Psoas muscle (tissue), 8 donors: ENCODE measurements at places on chromosomes 12 and 14.

- DNase-seq = no peak
Observed at GRCh38 chr14:76057914-76058313, 72.4 kb downstream of the IFT43 start.

GRCh38 chr14:70245026-70245425, 56.3 kb upstream of the SLC8A3 start:
- no peak for DNase-seq

- no peak for DNase-seq
Observed at GRCh38 chr12:967641-968040, 18.1 kb upstream of the RAD52 start.

DNA sequence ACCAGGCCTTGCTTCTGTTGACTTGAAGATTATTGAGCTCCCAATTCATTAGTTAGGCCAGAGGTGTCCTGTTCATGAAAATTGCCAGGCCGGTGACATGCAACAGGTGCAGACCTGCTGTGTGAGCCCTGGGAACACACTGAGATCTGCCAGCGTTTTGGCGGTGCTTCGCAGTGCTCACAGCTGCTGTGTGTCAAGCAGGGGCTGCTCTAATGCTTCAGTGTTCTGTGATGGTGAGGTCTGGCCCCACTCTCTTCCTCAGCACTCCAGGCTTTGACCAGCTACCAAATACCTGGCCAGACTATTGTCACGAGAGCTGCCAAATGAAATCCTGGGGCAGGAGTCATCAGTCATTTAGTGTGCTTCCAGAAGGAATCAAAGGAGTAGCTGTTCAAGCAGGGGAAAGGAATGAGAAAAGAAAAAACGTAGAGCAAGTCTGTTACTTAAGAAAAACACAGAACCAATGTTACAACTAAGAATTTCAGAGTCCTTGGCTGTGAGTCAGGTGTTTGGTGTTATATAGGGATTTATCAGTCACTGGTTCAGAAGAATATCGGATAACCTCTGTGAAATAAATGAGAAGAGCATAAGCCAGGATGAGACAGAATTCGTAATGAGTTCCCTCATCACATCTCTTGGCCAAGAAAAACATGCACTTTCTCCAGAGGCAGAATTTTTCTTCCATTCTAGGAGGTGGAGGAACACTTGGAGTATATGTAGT, 150.8 kb downstream of the FBXL14 start:
- no peak for DNase-seq

- peak; percentile 17 for DNase-seq
Observed at GRCh38 chr14:50739186-50739585, 71.1 kb upstream of the SAV1 start.

DNA sequence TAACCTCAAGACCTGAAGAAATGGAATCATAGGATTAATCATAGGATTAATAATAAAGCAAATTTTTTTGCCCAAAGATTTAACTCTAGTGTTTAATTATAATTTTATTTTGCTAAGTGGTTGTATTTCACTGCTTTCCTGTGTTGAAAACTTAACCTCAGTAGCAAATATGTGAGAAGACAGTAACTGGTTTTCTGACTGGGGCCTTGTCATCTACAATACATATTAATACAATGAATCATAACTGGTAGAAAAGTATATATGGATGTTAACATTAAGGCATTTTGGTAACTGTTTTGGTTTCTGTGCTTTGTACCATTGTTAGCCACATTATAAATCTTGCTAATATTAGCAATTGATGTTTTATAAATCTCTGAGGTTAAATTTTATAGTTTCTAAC, 92.2 kb downstream of the ACSS3 start:
- no peak for DNase-seq

- DNase-seq = no peak
Observed at GRCh38 chr14:99190696-99191394, 81.2 kb downstream of the BCL11B start.

DNA sequence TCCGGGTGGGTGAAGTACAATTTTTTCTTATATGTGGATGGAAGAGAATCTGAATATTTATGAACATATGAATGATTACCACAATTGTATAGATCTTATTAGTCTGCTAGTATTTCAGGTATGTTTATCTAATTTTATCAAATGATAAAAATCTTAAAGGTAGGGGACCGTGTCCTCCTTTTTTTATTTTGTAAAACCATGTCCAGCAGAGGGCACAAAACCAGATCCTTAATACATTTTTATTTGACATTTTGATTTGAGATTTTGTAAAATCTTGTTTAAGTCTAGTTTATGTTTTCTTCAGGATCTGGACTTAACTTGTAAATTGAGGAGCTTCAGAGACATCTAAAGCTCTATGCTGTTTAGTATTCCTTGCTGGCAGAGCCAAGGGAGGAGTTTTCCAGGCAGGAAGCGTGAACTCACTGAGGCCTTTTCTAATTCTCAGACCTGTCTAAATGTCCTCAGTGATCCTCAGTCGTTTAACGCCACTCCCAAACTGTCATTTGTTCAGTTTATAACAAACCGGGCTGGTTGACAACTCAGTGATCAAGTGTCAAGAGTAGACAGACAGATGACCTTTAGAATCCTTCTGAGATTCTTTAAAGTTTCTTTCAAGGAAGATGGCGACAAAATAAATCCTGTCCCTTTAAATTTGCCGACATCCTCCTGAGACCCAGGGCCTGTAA, 263.9 kb downstream of the KTN1 start:
- DNase-seq = no peak

- DNase-seq = no peak
Observed at GRCh38 chr12:30884799-30885198, 41.7 kb upstream of the TSPAN11 start.

GRCh38 chr12:122937622-122938091, 28.6 kb downstream of the ABCB9 start:
- no peak for DNase-seq

DNA sequence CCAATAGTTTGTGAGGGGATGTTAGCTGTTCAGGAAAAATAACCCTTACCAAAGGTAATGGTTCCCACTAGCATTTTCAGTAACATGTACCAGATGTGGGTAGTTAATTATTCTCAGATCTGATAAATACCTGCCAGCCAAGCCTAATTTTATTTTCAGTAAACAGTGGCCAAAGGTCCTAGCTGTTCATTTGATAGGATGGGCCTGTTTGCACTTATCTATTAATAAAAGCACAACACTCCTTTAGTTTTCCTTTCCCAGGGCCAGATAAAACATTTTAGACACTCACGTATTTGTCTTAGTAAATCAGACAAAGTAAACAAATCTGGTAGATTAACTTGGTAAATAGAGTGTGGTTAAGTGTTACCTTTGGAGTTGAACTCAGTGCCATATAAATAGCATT, 345.1 kb downstream of the RAD51B start:
- no peak for DNase-seq

DNA sequence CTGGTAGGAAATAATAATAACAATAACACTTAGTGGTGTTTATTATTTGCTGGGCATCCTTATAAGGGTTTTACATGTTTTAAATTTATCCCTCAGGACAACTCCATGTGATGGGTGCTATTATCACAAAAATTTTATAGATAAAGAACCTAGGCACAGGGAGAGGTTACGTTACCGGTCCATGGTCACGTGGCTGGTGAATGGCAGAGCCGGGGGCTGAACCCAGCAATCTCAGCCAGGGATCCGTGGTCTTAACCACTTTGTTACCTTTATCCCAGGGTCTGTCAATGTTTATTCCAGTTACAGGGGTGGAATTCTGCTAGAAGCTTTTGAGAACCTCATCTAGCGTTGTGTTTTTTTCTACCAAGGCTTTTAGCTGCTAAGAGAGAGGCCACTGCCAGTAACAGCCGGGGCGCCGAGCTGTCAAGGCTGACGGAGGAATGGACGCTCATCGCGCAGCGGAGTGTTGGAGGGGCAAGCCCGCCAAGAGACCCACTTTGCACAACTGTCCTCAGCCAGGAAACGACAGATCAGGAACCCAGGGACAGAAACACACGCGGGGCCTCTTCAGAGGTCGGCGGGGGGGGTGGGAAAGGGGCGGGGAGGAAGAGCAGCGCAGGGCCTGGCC, 418 bp downstream of the AMN1 start:
- DNase-seq = no peak

DNA sequence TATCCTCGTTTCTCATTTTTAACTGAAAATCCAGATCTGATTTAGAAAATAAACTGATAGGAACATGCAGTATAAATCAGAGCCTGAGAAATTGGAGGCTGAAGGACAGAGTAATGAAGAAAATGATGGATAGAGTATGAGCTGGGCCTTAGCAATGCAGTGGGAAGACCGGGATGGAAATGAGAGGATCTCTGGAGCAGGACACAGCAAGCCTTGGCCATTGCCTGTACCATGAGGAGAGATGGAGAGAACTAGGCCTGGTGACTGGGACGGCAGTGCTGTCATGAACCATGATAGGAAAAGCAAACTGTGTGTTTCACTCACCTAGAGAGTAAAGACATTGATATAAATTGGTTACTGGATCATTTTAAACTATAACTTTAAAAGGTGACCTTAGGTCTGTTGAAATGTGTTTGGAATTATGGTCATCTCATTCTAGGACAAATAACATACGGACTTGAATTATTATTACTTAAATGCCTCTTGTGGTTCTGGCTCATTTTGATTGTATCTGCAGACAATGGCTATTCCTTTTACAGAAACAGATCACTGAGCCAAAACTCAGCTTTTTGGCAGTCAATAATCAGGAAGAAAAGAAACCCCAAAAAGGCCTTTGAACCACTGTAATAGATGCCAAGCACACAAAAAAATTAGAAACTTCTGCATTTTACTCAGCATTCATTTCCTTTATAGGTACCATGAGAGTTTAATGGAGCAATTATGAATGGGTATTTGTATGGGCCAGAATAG, 251.9 kb upstream of the PRKD1 start:
- no peak for DNase-seq

- no peak for DNase-seq
Observed at GRCh38 chr14:75461303-75461702, 33.5 kb downstream of the JDP2 start.

DNA sequence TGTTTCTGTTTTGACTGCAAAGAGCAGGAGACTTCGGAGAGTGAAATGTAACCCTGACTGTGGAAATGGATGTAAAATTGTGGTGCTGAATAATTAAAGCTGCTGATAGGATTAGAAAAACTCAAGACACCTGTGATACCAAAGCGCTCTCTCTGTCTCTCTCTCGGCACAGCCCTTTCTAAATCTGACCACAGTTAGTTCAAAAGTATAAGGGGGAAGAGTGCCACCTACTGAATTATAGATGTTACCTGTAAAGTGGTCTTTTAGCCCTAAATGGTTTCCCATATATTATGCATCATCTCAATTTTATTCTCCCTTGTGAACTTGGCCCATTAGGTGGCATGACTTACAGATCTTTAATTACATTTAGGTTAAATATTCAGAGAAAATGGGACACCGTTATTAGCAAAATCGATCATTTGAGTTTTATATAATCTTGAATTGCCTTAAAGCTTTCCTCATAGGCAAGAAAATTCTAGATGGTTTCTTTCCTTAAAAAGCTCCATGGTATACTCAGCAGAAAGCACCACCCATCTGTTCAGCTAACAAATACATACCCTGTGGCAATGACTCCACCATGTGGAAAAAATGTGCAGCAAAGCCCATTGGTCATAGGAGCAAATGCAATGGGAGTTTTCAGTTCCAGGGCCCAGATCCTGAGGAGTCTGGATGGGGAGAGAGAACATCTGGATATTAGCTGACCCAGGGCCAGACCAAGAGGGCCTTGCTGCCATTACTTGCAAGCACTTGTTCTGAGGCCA, 18.1 kb downstream of the RFC5 start:
- DNase-seq = no peak

DNA sequence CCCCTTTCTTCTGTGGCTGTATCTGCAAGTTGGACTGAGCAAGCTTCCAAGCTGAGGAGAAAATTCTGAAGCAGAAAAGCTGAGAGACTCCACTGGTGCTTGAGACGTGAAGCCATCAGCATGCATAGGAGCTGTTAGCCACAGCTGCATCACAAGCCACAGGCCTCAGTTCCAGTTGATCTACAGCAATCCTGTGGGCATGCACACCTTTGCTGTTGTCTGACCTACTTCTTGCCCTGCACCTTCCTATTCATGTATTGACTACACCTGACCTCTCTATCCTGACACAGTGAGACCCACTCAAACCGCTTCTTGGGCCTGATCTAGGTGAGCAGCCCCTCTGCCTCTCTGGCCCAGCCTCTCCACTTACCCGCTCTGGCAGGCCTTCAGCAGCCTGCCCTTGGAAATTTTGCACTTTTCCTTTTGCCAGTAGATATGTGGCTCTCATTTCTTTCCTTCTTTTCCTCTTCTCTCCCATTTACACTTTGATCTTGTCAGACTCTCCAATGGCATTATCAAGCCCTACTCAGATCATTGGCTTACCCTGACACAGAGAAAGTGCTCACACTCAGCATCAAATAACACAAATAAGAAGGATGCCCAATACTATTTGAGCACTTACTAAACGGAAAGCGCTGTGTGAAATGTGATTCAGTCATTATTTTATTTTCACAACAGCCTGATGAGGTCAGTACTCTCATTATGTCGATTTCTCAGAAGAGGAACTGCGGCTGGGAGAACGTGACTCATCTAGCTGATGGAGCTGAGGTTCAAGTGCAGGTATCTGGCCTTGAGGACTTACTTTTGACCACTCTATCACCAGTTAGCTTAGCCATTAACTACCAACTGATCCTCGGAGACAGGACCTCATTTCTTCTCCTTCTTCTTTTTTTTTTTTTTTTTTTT, 21.9 kb upstream of the PTGR2 start:
- DNase-seq = no peak

- DNase-seq = no peak
Observed at GRCh38 chr12:49064767-49065152, 4.2 kb upstream of the KMT2D start.

GRCh38 chr12:42091769-42092168, 52.9 kb downstream of the GXYLT1 start:
- no peak for DNase-seq

DNA sequence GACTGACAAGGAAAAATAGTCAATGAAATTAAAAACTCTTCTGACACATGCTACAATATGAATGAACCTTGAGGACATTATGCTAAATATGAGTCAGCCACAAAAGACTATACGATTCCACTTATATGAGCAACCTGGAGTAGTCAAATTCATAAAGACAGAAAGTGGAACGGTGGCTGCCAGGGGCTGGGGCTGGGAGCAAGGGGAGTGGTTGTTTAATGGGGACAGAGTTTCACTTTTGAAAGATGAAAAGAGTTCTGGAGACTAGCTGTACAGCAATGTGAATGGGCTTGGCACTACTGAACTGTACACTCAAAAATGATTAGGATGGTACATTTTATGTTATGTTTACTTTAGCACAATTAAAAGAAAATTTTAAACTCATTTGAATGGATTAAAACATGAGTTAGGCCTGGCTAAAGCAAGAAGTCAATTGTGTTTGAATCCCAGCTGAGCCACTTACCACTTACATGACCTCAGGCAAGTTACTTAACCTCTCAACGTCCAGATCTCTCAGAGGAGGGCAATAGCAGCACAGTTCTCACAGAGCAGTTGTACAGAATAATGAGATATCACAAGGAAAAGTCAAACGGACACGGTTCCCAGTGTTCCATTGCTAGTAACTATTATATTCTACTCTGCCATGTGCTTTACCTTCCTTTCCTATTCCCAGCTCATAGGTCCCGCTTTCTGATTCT, 102.5 kb downstream of the SPTSSA start:
- no peak for DNase-seq

- no peak for DNase-seq
Observed at GRCh38 chr14:100891051-100891450, 12.5 kb downstream of the RTL1 start.

- no peak for DNase-seq
Observed at GRCh38 chr14:67137744-67138371, 51.4 kb upstream of the GARIN2 start.

GRCh38 chr14:105528586-105529318, 2.4 kb downstream of the TMEM121 start:
- DNase-seq = no peak
